DND-41 (cell line): ENCODE measurements at places on chromosomes 3 and 15.

DNA sequence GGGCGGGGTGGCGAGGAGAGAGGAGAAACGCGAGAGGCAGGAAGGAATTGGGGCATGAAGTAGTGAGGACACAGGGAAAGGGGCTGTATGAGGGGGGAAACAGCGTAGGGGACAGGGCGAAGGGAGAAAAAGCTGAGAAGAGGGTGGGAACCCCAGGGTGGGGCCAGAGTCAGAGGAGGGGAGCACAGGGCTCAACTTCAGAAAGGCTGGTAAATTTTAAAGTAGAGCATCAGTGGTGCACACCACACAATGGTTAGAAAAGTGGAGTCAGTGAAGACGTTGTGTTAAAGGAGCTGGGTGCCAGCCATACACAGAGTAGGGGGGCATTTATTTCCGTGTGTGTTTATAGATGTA is 3.0 kb upstream of the RPP25 start:
- DNase-seq = no peak

GRCh38 chr3:46585799-46586693 is 19.9 kb upstream of the LRRC2 start:
- DNase-seq = no peak

- DNase-seq = no peak
Measured at GRCh38 chr3:13261892-13262291, 158.2 kb downstream of the NUP210 start.

GRCh38 chr3:86938416-86939105 is 52.4 kb downstream of the VGLL3 start:
- DNase-seq = no peak
